SW480 (cell line): ENCODE measurements at places on chromosomes 5 and 9.

DNA sequence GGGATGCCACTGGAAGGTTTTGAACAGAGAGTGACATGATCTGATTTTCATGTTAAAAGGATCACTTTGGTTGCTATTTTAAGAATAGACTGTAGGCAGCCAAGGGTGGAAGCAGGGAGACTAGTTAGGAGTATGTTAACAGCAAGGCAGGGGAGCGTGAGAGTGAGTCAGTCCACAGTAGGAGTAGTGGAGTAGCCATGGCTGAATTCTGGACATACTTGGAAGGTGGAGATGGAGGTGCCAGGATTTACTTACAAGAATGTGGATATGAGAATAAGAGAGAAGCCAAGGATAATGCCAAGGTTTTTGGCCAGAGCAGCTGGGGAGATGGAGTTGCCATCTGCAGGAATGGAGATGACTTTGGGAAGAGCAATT, 118.8 kb downstream of the GALNT10 start:
- no peak for DNase-seq

- DNase-seq, result no peak
Observed at GRCh38 chr9:14321517-14322130, 7.7 kb upstream of the NFIB start.

DNA sequence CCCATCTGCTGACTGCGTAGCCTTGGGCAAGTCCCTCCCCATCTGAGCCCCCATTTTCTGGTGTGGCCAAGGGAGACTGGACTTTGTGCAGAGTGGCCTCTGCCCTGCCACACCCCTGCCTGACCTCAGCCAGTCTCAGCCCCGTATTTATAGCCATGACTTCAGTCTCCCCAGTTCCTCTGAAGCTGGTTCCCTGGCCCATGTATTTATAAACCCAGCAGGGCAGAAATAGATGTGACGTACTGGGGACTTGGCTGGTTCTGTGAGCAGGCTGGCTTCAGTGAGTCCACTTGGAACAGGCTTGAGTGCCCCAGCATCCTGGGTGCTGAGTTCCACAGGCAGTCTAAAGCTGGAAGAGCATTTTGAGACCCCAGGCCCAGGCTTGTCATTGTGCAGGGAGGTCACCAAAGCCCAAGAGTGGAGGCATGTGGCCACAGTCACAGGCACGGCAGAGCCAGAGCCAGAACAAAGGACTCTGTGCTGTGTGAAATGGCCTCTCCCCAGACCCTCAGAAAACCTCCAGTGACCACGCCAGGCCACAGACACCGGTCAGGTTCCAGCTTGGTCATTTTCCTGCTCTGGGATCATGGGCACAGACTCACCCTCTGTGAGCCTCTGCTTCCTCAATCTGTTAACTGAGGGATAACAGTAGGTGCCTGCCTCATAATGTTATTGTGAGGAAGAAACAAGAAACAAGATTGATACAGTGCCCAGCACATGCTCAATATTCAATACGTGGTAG, 30.4 kb upstream of the SYNPO start:
- DNase-seq, result peak; percentile 29

DNA sequence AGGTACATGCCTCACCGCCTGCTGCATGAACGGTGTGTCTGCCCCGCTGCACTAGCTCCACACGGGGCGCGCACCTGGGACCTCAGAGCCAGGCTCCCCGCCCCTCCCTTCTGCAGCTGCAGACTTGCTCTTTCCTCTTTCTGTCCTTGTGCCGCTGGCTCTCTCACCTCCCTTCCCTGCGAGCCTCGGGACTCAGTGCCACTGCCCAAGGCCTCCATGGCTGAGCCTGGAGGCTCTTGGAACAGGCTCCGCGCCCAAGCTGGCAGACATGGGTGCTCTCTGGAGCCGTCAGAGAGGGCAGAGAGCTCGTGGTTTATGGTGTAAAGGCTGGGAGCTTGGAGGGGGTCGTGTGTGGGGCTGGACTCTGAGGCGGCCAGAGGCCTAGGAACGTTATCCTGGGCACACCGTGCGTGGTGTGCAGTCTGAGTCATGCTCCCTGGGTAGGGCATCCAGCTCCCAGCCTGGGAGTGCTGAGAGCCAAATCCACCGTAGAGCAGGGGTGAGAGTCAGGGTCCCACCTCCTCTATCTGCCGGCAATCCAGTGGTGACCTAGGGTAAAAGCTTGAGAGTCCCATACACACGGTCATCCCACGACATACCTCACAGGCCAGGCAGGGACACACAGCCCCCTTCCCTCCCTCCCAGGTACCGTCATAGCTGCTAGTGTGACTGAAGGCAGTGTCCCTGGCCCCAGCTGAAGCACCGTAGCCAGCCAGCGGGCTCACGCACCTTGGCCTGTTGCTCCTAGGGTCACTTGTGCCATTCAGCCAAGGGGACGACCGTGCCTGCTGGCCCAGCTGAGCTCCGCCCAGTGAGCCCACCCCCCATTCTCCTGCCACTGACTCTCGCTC, 22.4 kb downstream of the GOLGA2 start:
- no peak for DNase-seq

GRCh38 chr5:58450018-58450417, 9.9 kb downstream of the PLK2 start:
- no peak for DNase-seq

DNA sequence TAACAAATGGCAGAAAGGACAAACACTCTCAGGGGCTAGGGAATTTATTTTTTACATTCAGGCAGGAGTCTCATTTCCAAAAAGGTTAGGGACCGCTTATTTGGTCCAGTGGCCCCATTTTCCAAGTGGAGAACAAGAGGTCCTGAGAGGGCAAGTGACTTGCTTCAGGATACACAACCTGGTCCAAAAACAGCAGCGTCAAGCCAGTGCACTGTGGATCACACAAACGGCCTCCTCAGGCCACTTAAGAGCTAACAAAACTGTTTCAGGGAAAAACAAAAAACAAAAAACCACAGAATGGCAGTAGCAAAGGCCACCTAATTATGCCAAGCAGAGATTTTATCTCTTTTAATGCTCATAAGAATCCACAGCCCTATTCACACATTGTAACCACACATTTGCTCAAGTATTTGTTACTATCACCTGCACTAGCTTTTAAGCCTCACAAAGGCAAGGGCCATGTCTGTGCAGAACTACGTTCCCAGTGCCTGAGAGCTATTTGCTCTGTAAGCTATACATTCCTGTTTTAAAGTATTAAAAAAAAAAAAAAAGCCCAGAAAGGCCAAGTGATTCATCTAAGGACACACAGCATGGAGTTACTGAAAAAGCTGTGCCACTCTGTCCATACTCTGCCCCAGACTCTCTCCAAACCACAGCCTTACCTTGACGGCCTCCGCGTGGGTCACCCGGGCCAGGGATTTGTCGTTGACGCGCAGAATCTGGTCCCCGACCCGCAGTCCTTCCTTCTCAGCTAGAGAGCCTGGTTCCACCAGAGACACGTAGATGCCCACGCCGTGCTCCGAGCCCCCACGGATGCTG, 1.5 kb downstream of the WHRN start:
- no peak for DNase-seq

- no peak for DNase-seq
Observed at GRCh38 chr9:88998911-88999310, 7.6 kb downstream of the S1PR3 start.

DNA sequence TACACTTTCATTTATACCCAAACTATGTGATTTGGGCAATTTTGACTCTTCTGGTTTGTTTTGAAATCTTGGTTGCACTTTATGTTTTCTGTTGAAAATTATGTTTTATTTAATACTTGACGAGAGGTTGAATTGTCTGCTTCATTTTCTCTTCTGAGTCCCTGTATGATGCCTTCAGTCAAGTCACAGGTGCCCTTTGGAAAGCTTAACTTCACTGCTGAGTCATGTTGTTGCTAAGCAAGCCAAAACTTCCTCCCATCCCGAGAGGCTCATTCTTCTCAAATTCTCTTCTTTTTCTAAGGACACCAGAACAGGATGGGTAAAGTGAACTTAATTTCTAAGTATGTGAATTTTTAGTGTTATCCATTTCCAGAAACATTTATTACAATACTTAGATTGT, 455.3 kb upstream of the PTGER4 start:
- no peak for DNase-seq

- no peak for DNase-seq
Observed at GRCh38 chr5:96958977-96959376, 23.1 kb downstream of the LNPEP start.

DNA sequence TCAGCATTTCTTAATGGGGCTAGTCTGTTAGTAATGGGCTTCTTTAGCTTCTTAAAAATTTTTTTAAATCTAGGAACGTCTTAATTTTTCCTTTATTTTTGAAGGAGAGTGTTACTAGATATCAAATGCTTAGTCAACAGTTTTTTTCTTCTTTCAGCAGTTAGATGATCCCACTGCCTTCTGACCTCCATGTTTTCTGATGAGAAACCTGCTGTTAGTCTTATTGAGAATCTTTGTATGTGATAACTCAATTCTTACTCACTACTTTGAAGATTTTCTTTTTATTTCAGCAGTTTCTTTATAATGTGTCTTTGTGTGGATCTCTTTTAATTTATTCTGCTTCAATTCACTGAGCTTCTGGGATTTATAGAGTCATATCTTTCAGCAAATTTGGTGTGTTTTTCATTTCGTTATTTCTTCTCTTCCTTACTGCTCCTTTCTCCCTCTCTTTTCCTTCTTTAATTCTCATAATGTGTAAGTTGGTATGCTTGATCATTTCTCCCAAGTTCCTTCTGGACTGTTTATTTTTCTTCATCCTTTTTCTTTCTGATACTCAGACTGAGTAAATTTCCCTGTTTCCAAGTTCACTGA, 205.8 kb downstream of the RANBP17 start:
- no peak for DNase-seq

DNA sequence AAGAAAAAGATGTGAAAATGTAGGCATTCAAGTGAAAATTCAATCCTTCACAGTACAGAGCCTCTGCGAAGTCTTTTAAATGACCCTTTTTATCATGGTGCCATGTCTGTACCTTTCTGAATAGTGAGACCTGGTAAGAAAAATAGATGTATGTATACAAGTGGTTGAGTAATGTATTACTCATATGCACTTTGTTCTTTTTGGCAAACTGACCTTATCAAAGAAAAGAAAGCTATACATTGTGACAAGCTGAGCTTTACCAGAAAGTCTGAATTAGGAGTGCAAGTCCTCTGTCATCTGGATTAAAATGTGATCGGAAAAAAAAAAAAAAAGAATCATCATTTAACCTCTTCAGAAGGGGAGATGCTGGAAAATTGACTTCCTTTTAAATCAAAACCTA, 356.4 kb upstream of the CCNH start:
- no peak for DNase-seq

DNA sequence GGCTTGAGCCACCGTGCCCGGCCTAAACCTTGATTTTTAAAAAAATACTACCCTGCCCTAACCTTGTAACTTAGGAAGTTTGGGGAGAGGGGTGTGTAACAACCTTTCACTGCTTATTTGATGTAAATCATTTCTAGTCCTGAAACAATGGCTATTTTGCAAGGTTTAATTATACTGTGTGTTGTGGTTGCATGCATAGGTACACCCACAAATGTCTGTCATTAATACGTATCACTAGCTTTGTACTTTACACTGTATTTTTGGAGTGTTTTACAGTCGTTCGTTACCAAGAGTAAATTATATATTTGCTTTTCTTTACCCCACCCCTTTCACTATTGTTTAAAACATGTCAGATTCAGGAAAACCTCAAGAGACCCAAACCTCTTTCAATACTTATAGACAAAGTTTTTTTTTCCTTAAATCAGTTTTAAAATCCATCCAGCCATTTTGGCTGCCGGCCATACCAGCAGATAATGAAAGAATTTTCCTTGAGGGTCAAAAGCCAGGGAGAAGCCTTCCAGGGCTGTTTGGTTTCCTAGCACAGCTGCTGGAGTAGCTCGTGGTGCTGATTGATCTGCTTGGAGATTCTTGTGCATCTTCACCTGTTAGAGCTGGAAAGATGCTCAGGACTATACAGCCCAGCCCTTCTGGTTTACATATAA, 50.7 kb downstream of the DOCK8 start:
- no peak for DNase-seq

- DNase-seq, result no peak
Observed at GRCh38 chr5:54544044-54544443, 26.5 kb downstream of the SNX18 start.

- no peak for DNase-seq
Observed at GRCh38 chr5:119323601-119324000, 32.2 kb upstream of the TNFAIP8 start.

GRCh38 chr9:78783743-78784142, 486.8 kb downstream of the PSAT1 start:
- no peak for DNase-seq

DNA sequence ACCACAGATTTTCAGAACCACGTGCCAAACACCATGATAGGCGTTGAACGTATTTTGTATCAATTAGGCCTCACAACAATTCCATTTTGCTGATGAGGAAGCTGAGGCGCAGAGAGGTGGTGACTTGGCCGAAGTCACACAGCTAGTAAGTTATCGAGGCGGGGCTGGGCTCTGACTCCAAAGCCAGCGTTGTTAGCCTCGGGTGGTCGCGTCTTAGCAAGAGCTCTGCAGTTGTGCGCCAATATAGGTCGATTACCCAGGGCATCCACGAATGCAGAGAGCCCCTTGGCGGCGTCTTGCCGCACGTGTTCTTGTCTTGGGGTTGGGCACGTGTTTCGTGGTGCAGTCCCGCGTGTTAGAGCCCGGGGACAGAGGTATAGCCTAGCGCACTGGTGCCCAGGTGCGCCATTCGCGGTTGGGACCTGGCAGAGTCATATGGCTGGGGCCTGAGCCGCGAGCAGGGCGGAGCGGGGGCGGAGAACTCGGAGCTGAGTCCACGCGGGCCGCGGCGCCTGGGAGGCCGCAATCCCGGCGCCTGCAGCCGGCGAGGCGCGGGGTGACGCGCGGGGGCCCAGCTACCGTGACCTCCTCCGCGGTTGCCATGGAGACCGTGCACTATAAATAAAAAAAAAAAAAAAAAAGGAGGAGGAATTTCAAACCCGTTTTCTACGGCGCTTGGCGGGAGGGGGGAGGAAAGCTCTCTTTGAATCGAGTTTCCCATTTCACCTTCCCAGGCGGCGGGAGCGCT, 62.3 kb downstream of the CXXC5 start:
- DNase-seq, result peak; percentile 88

DNA sequence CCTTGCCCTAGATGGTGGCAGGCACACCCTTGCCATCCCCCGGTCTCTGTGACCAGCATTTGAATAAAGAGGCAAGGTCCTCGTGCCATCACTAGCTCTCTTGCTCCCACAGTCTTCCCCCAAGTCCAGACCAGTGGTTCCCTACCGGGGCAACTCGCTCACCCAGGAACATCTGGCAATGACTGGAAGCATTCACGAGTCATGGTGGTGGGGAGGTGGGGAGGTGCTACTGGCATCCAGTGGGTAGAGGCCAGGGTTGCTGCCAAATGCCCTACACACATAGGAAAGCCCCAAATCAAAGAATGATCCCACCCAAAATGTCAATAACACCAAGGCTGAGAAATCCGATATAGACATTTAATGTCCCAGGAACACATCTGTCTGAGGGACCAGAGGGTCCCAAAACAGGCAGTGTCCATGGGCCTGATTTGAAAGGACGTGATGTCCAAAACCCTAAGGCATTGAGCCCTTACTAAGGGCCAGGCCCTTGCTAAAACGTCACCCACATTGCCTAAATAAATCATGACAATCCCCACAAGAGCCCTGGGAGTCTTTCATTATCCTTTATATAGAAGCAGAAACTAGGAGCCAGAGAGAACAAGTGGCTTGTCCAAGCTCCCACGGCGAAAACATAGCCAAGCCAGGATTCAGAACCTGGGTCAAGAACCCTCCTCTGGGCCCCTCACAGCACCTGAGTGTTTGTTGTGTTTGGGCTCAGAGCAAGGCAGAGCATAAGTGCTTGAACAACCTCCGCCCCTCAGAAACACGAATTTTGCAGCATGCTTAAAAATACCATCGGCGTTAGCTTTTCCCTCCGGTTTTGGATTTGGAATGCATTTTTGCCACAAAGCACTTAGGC, 119.3 kb upstream of the WWC1 start:
- DNase-seq, result no peak
